CD4-positive, alpha-beta T cell treated with Interleukin-10 for 1 hour (primary cell): ENCODE measurements at places on chromosomes 5 and 9.

GRCh38 chr5:172142709-172143215, 45.3 kb downstream of the STK10 start:
- no peak for DNase-seq

- peak; percentile 44 for DNase-seq
Measured at GRCh38 chr9:92947268-92948037, at the start of gene FGD3. Gene FGD3, plus strand, starts transcription at chr9:92947523. Its CDS starts 28,734 bp downstream, at chr9:92976257.

DNA sequence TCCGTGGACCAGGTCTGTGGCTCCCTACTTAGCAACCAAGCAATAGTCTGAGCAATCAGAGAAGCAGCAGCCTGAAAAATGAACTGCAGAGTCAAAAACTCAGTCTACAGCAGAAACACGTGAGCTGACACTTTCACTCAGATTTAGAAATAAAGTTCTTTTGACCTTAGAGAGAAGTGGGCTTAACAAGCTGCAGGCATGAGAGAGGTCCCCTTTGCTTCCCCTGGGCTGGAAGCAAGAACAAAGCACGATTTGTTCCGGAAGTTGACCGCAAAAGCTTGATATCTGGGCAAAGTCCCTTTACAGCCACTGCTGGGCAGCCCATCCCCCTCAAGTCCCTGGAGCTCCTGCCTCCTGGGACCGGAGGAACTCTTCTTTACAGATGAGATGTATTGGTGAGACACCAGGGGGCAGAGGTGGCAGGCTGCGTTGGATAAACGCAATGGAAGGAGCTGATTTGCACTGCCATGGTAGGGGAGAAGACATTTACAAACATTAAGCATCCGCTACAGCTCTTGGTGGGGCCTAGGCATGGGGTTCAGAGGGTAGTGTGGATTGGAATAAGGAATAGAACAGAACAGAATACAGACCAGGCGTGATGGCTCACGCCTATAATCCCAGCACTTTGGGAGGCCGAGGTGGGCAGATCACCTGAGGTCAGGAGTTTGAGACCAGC, 5.8 kb upstream of the SOWAHA start:
- no peak for DNase-seq

- DNase-seq: no peak
Measured at GRCh38 chr5:10161778-10162177, 87.9 kb downstream of the ATPSCKMT start.

GRCh38 chr5:140176031-140176387, 1.0 kb downstream of the CYSTM1 start:
- DNase-seq: no peak

GRCh38 chr5:136046246-136046645, 17.5 kb downstream of the TGFBI start:
- DNase-seq: no peak

GRCh38 chr5:5497152-5497788, 74.8 kb downstream of the ICE1 start:
- peak; percentile 31 for DNase-seq

GRCh38 chr9:7456793-7457530, 342.6 kb downstream of the DMAC1 start:
- no peak for DNase-seq

DNA sequence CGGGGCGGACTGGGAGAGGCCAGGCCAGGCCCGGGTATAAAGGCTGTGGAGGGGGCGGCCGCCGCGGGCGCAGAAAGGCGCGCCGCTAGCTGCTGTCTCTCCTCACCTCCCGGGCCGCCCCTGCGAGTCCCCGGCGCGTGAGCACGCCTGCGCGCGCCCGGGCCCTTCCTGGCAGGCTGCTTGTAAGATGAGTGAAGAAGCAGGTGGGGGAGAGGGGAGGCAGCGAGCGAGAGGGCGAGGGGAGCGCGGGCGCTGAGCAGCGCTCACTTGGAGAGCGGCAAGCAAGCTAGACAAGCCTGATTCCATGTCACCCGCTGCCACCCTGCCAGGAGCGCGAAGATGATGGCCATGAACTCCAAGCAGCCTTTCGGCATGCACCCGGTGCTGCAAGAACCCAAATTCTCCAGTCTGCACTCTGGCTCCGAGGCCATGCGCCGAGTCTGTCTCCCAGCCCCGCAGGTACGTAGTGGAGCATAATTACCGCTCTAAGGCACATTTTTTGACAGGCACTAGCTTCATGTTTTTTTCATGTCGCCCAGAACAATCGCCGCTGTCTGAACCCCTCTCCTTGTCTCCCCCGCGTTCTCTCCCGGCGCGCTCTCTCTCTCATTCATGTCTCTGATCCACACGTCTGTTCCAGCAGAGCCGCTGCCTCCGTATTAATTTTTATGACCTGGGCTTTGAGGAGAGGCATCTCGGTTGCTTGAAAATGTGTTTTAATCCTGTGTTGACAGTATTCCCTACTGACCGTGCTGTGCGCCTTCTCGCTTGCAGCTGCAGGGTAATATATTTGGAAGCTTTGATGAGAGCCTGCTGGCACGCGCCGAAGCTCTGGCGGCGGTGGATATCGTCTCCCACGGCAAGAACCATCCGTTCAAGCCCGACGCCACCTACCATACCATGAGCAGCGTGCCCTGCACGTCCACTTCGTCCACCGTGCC, at the start of gene POU4F3:
Gene POU4F3 (plus strand): TSS at position 66 of the 941 bp plus-strand sequence. CDS start 274 bp downstream, at position 340.
- DNase-seq: no peak

GRCh38 chr5:173786286-173787187, 101.6 kb upstream of the CPEB4 start:
- DNase-seq: peak; percentile 11

DNA sequence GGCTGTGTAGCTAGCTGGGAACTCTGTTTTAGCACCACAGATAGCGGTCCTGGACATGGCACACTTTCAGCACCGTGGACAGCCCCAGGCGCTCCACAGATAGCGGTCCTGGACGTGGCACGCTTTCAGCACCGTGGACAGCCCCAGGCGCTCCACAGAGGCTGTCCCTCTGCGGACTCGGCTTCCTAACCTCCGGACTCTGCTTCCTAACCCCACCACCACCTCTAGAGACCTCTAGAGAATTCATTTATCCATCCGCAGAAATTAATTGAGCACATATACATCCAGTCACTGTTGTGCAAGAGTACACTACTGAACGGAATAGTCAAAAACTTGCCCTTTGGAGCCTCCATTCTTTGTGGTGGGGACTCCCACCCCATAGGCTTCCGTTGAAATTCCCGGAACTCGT, 27.4 kb downstream of the UNC5A start:
- peak; percentile 66 for DNase-seq

GRCh38 chr5:55102348-55102747, at the start of gene GZMA:
Gene GZMA, plus strand, starts transcription at chr5:55102646. Its CDS starts 37 bp downstream, at chr5:55102683.
- peak; percentile 54 for DNase-seq

- no peak for DNase-seq
Measured at GRCh38 chr5:98786191-98786853, 12.9 kb downstream of the RGMB start.
